Mesenteric fat pad (tissue), 1 donor: ENCODE measurements at places on chromosomes 2 and 18. TPM values are rescaled to one million over a fixed set of nuclear protein-coding genes. Genes with fewer than 3 reads are reported as not detected.

SLC4A5 gene
- 2.0 TPM for total RNA-seq

ZNF521 gene
- total RNA-seq, result 20.4 TPM

TLX2 gene
- not detected for total RNA-seq

IMMT gene
- 85.2 TPM for total RNA-seq

VSNL1 gene
- not detected for total RNA-seq

DNA sequence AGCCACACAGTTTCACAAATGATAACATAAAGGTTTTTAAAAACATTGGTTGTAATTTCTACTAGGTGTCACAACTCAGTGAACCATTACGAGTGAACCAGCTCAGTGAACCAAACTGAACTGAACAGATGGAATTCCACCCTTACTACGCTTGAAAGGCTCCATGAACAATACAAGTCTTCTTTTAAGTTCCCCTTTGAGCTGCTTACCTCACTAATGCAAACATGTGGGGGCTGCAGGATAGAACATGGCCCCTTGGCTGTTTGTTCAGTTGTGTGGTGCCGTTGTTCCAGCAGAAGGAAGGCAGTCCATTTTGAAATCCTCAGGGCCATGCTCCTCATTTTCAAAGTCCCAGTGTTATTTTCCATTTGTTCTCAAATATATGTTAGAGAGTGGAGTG, 30.7 kb upstream of the KLHL14 start:
- no peak for DNase-seq

GRCh38 chr2:172792711-172793110, 57.1 kb downstream of the RAPGEF4 start:
- no peak for DNase-seq

DNA sequence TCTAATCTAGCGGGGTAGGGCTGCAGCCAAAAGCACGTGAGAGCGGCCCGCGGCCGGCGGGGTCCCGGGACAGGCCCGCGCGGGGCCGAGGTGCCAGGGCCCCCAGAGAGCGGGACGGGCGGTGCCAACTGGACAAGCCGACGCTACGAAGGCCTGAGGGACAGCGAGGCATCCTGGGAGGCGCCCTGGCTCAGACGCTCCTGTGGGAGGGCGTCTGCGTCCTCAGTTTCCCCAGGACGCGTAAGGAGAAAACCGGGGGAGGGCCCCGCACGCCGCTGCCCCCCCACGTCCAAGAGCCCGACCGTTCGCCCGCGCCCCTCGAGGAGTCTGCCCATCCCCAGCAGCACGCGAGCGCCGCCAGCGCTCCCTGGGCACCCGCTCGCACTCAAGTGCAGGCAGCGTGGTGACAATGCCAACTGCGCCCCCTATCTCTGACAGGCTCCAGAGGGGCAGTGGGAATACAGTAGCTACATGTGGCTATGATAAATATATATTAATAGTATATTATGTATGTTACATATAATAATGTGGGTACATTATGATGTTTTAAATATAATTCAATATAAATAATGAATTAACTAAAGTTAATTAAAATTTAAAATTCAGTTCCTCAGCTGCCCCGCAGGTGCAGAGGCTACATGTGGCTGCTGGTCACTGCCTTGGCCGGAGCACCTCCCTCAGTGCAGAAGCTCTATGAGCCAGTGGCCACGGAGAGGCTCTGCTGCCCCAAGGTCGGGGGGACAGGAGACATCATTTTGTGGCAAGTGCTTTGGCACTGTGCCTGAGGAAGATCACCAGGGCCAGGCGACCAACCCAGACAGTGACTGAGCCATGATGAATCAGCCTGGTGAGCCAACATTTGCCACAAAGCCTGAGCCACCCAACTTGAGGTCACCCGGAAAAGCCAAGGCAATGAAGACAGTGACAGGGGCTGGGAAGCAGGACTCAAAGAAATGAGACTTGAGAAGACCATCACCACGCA, 5.5 kb upstream of the SFT2D3 start:
- DNase-seq, result peak; percentile 90

DNA sequence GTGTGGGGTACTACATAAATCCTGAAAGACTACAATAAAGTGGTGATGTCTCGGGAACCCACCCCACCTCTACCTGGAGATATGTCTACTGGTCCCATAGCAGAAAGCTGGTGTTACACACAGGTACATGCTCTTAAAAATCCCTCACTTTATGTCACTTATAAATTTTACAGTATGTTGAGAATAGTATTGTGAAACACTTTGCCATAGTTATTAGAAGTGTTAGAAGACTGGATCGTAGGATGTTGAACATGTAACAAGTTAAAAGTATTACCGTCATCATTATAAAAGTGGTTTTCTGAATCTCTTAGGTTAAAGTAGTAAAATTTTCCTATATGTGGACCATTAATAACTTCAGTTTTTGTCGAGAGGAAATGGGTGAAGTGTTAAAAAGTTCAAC, 48.6 kb downstream of the SPOPL start:
- no peak for DNase-seq

- DNase-seq, result no peak
These were observed 300.9 kb downstream of the NBAS start for GRCh38 chr2:15260196-15260595.

DNA sequence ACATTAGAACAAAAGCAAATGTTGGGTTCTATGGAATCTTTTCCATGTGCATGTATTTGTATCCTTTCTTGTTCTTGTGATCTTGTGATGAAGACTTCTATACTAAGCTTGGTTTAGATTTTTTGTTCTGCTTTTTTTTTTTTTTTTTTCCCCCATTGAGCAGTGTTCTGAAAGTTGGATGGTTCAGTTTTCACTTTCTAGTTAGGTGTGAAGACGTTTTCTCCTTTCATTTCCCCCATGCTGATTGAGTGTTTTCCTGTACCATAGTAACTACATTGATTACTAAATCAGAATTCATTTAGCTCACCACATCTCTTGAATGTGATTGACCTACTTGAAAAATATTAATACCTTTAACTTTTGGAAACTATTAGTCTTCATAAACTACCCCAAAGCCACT, 34.1 kb downstream of the NOP58 start:
- DNase-seq, result no peak

- no peak for DNase-seq
These were observed 77.7 kb downstream of the TRIM43 start for GRCh38 chr2:95669441-95669991.

GRCh38 chr2:155070489-155070888, 372.0 kb downstream of the KCNJ3 start:
- no peak for DNase-seq

DNA sequence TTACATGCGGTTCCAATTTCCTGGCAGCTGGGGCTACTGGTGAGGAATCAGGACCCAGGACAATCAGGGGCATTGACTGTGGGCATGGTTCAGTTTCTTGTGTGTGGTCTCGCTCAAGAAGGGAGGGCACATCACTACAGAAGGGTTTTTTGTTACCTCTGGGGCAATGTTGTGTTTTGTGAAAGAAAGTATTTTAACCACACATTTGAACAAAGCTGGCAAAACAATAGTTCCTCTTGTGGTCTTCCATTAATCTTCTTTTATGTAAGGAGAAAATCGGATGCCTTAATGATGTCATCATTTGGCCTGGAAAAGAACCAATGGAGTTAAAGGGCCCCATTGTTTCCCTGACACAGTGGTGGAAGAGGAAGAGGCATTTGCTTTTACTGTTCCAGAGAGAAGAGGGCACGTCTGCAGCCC, 197.4 kb downstream of the SH3BP4 start:
- no peak for DNase-seq
